ENCODE measurements at places on chromosomes 13 and 19.
A peak's percentile ranks its signal among the peaks of the same experiment; 100 is the strongest.

- DNase-seq, result peak; percentile 63
Observed at GRCh38 chr19:4914736-4915501, 5.6 kb downstream of the UHRF1 start.

DNA sequence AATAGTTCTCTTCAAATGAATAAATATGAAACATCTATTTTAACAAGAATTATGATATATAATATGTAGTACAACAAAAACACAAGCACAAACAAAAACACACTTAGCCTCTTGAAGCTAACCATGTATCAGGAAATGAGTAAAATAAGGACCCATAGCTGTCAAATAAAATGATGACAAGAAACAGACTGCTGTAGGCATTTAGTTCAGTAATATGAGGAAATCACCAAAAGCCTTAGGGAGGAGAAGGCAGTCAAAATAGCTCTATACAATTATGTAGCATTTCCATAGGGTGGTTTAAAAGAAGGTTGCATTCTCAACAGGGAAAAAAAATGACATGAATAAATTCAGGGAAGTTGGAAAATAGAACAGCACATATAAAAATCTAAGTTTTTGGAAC lies 163.4 kb downstream of the PCDH20 start:
- no peak for DNase-seq

DNA sequence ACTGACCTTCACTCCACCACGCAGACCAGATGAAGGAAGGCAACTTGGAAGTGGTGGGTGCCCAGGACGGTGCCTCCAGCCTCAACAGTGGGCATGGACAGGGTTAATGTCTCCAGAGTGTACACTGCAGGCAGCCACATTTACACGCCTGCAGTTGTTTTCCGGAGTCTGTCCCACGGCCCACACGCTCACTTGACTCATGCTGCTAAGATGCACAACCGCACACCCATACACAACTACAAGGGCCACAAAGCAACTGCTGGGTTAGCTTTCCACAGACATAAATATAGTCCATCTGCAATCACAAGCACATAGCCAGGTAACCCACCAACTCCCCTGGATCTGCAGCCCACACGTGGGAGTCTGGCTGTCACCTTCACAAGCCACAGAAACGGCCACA lies 12.6 kb upstream of the AXL start:
- DNase-seq, result no peak

GRCh38 chr13:112651750-112652511 lies 37.9 kb upstream of the ATP11A start:
- no peak for DNase-seq

DNA sequence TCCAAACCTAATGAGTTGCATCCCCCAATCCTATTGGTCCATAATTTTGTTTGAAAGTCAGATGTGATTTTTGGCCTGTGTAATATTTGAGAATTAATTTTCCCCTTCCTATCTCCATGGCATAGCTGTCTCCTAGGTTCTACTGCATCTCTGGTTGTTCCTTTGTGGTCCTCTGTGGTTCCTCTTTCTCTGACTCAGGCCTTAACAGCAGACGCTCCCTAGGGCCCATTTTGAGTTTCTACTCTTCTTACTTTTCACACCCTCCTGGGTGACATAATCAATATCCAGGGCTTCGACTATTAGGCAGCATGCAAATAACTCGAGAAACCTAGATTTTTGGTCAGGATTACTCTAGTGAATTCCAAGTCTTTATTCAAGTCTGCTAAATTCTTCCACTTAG lies 160.7 kb downstream of the RFC3 start:
- DNase-seq, result no peak

DNA sequence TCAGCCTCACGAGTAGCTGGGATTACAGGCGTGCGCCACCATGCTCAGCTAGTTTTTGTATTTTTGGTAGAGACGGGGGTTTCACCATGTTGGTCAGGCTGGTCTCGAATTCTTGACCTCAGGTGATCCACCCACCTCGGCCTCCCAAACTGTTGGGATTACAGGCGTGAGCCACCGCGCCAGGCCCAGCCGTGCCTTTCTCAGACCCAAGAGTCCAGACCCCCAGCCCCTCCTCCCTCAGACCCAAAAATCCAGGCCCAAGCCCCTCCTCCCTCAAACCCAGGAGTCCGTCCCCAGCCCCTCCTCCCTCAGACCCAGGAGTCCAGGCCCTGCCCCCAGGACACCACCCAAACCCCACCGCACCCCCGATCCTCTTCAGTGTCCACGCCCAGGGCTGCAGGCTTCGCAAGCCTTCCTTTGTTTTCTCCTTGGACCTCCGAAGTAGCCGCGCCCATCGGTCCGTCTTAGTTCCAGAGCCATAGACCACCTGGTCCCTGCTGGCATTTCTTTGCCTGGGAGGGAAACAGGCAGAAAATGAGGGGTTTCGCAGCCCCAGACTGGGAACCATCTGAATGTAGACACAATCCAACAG lies 3.7 kb downstream of the TMC4 start:
- no peak for DNase-seq

DNA sequence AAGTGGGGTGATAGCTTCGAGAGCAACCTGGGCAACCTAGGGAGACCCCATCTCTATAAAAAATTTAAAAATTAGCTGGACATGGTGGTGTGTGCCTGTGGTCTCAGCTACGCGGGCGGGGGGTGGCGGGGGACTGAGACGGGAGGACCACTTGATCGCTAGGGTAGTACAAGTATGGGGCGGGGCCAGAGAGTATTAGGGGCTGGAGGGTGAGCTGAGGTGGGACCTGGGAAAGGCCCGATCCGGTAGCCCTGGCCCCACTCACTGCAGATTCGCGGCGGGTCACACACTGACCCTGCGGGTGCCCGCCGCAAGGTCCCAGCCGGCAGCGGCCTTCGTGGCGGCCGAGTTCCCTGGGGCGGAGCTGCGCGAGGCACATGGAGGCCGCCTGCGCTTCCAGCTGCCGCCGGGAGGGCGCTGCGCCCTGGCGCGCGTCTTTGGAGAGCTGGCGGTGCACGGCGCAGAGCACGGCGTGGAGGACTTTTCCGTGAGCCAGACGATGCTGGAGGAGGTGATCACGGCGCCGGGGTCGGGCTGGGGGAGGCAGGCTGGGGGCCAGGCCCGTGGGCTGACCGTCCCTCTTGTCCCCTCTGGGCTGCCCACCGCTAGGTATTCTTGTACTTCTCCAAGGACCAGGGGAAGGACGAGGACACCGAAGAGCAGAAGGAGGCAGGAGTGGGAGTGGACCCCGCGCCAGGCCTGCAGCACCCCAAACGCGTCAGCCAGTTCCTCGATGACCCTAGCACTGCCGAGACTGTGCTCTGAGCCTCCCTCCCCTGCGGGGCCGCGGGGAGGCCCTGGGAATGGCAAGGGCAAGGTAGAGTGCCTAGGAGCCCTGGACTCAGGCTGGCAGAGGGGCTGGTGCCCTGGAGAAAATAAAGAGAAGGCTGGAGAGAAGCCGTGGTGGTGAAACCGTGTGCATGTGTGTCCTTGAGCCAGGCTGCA lies 2.0 kb upstream of the ARHGAP45 start:
- DNase-seq, result peak; percentile 63

DNA sequence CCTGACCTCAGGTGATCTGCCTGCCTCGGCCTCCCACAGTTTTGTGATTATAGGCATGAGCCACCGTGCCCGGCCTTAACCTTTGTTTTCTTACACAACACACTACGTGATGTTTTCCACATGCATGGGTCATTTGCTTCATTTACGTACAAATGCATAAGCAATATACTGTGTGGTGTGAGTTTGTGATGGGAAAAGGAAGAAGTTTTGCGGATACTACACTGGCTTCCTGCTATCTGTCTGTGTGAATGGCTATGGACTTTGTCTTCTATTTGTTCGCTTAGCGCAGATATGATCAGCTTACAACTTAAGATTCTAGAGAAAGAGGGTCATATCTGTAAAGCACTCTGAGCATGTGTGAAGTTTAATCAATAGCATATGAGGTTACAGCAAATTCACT lies 5.5 kb upstream of the ALOX5AP start:
- DNase-seq, result no peak

DNA sequence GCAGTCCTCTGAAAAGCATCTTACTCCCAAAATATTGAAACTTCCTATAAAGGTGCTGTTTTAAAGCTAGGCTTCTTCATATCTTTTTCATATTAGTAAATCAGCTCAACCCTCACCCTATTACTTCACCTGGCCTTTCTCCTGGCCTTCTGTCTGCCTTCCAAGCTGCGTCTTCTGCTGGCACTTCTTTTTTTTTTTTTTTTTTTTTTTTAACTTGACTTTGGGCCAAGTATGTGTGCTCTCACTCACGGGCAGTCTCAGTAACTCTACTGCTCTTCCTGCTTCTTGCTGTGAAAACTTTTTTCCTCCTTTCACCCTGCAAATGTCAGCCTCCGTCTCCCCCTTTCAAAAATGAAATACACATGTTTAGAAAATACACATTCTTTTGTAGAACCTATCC lies 41.2 kb upstream of the KCTD4 start:
- DNase-seq, result no peak

DNA sequence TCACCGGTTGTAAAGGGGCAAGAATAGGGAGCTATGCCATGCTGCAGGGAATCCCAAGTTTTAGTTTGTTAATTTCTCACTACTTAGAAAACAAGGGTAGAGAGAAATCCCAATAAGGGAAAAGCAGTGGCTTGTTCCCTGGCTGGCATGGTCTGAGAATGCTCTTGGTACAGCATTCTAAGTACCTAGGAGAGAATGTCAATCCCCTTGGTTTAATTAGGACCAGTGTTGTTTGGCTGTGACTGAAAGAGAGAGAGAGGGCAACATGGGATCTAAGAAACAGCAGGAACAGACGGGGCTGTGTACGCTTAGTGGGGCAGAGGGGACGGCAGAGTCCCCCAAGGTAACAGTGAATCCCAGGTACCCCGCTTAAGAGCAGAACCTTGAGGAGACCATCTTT lies 228.8 kb downstream of the PCDH9 start:
- DNase-seq, result no peak

DNA sequence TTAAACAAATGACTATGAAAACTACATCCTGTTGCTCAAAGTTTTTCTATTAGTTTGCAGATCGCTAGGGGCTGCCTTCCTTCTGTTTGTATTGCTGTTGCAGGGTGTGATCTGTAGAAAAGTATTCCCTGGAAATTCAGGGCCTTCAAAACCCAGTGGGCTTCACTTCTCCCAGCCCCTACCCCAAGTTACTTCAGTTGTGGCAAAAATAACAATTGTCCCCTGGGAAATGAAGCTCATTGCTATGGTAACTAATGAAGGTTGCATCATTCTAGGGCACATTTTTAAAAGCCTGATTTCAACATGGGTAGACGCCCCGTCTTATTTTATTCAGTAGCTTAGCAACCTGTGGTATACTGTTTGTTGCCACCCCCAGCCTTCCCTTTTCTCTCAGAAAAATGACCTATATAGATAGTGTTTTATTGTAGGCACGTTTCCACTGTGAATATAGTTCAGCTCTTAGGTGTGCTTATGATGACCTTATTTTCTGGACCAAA lies 60.9 kb downstream of the WDFY2 start:
- peak; percentile 85 for DNase-seq

DNA sequence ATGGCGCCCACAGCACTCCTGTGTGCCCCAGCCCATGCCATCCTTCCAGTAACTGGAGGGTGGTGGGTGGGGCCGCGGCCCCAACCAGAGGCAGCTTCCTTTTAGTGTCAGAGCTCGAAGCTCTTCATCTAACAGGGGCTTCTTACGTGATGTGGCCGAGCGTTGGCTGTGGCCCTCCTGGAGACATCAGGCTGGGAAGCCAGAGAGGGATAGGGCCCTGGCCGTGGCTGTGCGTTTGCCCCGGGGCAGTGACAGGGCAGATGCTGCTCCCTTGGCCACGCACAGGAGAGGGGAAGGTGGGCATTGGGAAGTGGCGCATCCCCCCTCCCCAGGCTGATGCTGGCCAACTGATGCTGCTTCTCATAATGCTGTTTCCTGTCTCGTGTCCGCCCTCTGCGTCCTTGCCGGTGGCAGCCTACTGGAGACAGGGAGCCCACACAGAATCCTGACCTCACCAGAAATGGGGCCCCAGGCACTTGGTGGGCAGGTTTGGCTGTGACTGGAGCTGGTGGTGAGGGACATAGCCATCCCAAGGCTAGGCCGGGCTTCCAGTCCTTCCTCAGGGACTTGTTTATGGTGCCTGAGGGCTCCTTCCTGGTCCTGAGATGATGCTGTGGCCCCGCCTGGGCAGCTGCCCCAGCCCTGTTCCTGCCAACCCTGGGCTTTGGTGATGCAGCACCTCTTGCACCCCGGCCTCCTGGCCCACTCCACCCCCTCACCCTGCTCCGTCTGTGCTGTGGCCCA lies 34.3 kb downstream of the ATP4B start:
- no peak for DNase-seq

DNA sequence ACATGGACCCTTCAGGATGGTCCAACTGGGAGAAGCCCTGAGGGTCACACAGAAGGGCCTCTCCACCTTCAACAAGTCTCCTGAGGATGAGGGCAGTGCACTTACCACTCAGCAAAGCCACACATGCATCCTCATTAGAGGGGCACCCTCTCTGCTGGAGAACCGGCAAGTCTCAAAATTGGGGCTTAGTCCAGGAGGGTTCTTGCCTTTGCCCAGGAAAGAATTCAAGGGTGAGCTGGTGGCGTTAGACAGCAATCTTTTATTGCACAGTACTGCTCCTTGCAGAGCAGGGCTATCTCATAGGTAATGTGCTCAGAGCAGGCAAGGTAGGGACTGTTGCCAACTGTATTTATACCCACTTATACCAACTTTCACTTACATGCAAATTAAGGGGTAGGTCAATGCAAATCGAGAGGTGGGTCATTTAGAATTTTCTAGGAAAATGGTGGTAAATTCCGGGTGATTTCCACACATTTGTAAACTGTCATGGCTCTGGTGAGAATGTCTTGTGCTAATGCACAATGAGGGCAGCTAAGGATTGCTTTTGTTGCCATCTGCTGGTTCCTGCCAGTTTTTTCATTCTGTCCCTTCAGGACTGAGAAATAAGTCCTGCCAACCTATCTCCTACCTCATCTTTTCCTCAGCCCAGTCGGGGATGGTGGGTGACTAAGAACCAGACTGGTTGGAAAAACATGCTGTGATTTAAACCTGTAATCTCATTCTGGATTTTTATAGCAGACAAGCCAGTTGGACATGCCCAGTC lies 27.8 kb upstream of the IGSF23 start:
- no peak for DNase-seq

GRCh38 chr19:12681074-12681987 lies at the start of gene DHPS:
Gene DHPS (minus strand): TSS chr19:12681880. CDS start chr19:12681766, 114 bp downstream.
- peak; percentile 94 for DNase-seq

DNA sequence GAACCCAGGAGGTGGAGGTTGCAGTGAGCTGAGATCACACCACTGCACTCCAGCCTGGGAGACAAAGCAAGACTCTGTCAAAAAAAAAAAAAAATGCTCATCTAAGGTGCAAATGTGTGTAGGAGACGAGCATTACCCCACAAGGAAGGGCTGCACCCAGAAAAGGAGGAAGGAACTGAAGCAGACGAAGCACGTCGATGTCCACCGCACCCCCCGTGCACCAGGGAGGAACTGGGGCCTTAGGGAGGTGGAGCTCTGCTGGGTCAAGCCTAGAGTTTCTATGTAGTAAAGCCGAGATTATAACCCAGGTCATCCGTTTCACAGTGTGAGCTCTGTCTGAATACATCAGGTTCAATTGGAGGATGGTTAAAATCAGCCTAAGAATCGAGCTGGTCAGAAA lies 1.1 kb downstream of the VSTM1 start:
- no peak for DNase-seq
